NCI-H1417 treated with DMSO at 0.1 percent for 48 hours (cell line): ENCODE measurements at places on chromosomes 1 and 21.

GRCh38 chr1:54305906-54306514 is 100.2 kb downstream of the SSBP3 start:
- no peak for DNase-seq

- DNase-seq = no peak
Observed at GRCh38 chr1:180923887-180924286, 11.2 kb downstream of the KIAA1614 start.

DNA sequence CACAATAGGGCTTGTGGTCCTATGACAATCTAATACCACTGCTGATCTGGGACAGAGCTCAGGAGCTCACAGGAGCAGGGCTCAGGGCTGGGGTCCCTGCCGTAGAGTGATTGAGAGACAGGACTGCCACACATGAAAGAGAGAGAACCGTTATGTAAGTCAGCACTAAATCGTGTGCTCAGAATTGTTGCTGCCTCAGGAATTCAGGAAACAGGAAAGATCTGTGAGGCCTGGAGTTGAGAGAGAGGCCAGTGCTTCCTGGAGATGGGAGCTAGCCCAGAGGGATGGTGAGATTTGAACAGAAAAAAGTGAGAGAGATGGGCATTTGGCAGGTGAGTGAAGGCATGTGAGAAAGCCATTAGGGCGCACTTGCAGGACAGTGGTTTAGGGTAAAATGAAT is 17.5 kb upstream of the ACBD6 start:
- DNase-seq = no peak

- DNase-seq = no peak
Observed at GRCh38 chr1:41876576-41877445, 41.9 kb downstream of the HIVEP3 start.

DNA sequence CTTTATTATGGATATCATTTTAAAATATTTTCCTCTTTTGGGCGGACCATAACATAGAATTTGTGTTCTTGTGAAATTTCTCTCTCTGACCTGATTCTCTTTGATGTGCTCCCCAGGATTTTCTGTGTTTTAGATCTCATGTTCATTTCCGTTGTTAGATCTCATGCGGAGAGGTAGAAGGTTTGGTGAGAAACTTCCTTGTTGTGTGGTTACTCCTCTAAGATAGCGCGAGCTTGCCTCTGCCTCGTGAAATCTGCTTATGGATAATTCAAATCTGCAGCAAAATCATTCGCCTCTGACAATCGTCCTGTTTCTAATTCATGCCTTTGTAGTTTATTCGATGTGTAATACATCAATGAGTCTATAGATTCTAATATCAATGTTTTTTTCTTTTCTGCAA is 580.4 kb downstream of the USP25 start:
- DNase-seq = no peak

GRCh38 chr1:84887261-84887934 is 5.6 kb downstream of the LPAR3 start:
- DNase-seq = no peak

DNA sequence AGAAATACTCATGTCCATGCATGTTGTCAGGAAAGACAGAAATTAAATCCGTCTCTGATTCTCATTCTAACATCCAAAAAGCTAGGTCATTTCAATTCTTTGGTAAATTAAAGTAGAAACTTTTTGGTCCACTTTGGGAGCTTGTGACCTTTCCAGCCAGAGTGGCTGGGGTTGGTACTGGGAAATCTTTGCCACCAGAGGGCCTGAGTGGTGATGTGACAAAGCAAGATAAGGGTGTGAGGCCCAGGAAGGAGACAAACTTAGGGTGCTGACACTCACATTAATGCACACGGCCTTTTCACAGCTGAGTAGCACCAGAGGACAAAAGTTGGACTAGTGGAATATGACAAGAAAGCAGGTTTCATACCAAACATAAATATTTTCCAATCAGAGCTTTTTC is 144.3 kb downstream of the DNM3 start:
- DNase-seq = no peak

DNA sequence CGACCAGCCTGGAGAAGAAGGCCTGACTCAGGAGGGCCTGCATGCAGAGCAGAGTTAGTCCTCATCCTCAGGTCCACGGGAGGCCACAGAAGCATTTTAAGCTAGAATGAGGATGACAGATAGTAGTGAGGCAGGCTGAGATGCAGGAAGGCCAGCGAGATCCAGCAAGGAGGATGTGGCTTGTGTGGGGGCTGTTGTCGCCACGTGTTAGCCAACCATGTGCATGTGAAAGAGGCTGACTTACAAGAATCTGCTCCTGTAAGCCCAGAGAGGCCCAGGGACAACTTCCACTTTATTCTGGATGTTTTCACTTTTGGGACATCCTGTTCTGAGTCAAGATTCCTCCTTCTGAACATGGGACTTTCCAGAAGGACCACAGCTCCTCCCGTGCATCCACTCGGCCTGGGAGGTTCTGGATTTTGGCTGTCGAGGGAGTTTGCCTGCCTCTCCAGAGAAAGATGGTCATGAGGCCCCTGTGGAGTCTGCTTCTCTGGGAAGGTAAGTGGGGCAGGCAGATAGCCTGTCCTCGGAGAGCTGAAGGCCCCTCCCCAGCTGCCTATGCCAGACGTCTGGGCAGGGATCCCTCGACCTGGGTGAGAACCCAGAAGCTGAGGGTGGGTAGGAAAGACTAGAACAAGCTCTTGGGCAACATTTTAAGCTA is at the start of gene SLAMF8:
SLAMF8 (plus strand) TSS at position 433 of the 661 bp plus-strand sequence; CDS start at position 459, 26 bp downstream.
- no peak for DNase-seq

GRCh38 chr1:212313616-212314015 is 28.4 kb downstream of the PPP2R5A start:
- no peak for DNase-seq

- DNase-seq = no peak
Observed at GRCh38 chr1:75502776-75503175, 108.1 kb downstream of the SLC44A5 start.

DNA sequence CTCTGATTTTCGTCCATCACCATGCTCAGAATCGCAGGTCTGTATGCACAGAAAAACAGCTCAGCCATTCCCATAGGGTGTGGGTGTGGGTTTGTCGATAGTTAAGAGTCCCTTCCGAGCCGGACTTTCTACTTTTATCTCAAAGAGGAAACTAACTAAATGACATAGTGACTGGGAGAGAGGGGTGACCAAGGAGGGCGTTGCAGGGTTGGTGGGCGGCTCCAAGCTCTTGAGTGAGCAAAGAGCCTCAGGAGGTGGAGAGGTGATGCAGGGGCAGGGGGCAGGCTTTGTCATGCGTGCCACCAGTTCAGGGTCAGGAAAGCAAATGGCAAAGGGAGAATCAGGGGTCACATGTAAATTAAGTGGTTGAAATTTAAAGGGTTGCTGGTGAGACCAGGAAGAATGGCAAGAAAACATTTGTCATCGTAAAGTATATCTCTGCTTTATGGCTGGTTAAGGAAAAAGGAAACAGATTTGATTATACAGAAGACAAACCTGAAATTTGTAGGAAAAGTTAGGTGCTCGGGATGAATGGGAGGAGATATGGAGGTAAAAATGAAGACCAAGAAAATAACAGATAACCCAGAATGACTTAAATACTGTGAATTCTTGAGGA is 249.0 kb downstream of the SETD4 start:
- no peak for DNase-seq

GRCh38 chr1:150365941-150366340 is 2.0 kb downstream of the RPRD2 start:
- no peak for DNase-seq

DNA sequence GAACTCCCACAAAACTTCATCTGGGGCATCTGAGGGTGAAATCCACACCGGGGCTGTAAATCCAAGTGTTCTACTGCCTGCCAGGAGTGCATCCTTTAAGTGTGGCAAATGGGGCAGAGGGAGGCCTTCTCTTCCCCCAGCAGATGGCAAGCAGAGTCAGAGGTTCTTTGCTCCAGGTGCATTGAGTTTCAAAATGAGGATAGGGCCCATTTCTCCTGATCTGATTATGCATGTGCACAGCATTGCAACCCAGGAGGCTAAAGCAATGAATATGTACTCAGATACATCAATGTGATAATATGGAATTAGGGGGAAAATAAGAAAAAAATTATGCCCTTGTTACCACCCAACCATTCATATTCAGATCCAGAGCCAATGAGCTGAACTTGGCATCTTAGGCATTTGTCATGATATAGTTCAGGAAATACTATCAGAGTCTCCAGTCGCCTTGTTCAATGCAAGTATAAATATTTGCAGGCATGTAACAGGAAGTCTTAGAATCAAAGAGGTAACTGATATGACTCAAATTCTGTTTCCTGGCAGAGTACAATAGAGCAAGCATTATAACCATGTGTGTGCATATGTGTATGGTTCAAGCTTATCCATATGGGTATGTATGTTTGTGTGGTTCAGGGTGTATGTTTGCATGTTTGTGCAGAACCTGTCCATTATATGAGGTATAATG is 473.8 kb upstream of the PKN2 start:
- DNase-seq = no peak

GRCh38 chr21:34047835-34048234 is 25.5 kb upstream of the MRPS6 start:
- no peak for DNase-seq

DNA sequence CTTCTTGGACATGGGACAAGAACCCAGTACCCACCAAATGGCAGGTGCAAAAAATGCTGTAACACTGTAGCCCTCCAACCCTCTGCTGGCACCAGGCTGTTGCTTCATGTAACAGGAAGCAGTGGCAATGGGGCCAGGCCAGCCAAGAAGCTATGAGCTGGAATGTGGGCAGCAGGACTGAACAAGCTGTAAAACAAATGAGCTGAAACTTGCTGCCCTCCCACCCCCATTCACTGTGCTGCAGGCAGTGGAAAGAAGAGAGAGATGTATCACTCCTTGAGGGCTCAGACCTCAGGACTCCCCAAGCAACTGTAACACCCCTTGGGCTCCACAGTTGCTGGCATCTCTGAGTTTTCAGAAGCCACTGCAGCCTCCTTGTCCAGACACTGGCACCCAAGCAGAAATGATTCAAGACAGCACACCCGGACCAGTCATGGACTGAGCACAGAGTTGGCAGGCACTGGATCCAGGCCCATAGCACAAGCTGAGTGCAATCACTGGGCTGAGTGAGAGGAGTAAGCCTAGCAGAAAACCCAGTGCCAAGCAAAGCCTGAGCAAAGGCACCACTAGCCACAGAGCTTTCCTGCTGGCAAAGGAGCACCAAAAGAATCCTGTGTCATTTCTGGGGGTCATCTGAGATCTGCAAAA is 321.4 kb upstream of the CXADR start:
- DNase-seq = no peak

GRCh38 chr1:64519901-64520300 is 50.0 kb downstream of the CACHD1 start:
- no peak for DNase-seq

GRCh38 chr1:224380003-224380402 is 23.3 kb downstream of the CNIH4 start:
- no peak for DNase-seq

GRCh38 chr1:210296682-210297081 is 32.0 kb upstream of the HHAT start:
- DNase-seq = no peak

DNA sequence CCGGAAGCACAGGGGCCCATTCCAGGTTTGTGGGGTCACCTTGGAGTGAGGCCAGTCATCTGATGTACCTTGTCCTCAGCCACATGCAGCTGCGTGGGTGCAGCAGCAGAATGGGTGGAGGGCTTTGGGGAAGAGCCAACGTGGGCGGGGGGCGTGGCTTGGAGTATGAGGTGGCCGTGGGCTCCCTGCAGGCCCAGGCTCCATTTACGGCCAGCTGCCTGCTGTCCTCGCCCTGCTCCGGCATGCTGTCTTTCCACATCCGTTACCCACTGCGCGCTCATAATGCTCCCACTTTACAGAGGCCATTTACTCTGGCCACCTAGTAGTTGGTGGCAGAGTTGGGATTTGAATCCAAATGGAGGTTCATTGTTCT is 27.8 kb upstream of the TINAGL1 start:
- DNase-seq = no peak
